Muscle of leg (tissue), 16 donors: ENCODE measurements at places on chromosomes 4 and X.

- no peak for DNase-seq
Measured at GRCh38 chr4:99670409-99671073, 12.9 kb upstream of the C4orf54 start.

- DNase-seq, result peak; percentile 36
Measured at GRCh38 chr4:10006601-10007435, 14.5 kb downstream of the SLC2A9 start.

DNA sequence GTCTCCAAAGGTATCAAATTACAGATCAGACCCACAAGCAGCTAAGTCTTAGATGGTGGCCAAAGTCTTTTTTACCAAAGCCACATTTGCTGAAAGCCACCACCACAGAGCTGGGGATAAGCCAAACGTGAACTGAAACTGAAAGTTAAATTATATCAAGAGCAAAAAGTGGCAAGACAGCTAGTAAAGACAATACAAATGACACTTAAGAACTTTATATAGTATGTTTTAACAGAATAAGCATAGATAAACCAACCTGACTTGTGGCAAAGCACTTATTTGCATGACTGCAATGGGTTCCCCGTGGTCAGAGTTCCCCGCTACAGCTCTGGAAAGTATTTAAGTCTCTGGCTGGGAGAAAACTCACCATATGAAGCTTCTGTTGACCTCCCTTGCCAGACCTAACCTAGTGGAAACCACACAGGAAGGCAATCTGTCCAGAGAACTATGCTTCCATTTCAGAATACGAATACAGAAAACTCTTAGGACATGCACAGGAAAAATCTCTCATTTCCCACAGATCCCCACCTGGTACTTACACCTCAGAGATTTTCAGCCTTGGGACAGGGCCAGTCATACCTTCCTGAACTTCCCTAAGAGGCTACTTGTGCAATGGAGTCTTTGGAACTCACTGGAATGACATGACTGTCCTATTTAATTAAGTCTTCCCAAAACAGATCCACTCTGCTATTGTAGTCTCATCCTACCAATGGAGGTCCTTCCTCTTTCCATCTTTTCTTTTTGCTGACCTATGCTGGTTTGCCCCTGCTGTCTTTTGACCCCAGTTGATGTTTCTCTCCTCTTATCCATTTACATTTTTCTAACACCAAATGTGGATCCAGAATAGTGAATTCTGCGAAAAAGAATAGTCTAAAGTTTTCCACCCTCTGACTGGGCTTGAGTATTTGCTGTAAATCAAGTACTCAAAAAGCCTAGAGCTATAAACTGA is 225.1 kb downstream of the NR3C2 start:
- no peak for DNase-seq

DNA sequence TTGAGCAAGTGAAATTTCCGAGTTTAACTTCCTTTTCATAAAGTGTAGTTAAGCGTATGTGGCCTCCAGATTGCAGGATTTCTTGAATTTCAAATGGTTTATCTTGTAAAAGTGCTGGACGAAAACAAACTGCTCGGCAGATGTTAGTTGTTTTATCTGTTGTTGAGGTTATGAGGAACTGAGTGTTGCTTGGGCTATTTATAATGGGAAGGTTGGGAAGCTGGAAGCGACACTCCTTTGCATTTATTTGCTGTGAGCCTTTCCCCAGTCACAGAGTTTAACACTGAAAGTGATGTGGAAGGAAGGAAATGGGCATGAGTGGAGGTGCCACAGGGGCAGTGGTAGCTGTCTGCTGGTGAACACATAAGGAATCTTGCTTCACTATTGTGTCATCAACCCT is 284.9 kb downstream of the PCDH7 start:
- DNase-seq, result no peak

DNA sequence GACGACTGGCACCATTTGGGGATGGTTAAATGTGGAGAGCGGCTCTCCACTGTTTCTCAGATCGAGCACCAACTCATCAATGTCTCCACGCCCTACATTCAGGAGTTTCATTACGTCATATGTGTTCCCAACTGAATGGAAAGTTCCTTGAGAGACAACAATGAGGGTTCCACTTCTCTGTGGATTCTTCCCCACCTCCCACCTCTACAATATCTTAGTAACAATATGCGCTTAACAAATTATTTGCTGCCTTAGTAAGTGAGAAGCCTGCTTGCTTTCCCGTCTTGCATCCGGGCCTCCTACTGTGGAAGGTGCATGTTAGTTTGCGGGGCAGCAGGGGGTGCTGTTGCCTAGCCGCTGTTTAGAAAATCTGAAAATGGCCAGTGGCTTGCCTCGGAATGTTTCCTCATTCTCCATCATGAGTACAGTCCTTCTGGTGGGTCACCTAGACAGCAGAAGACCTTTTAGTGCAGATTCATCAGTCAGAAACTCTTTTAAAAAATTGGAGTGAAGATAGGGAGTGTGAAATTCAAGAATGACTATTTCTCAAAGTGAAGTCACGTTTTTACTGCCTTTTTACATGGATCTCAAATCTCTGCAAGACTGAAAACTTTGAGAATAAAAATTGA is 55.7 kb downstream of the PHOX2B start:
- DNase-seq, result peak; percentile 35

DNA sequence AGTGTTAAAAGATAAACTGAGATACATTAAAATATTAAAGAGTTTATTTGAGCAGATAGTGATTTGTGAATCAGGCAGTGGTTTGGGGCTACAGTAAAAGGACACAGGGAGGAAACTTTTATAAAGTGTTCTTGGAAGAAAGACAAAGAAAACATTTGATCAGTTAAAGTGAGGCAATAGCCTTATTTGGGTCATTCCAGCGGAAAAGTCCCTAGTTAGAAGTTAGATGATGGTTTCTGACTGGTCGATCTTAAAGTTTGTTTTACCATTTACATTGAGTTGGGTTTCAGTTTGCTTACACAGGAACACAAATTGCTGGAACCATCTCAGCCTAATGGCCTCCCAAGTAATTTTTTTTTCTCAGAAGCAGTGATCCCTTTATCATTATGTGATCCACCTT is 69.7 kb downstream of the PPP1R2C start:
- no peak for DNase-seq

GRCh38 chr4:13922459-13922858 is 294.9 kb upstream of the BOD1L1 start:
- DNase-seq, result no peak

DNA sequence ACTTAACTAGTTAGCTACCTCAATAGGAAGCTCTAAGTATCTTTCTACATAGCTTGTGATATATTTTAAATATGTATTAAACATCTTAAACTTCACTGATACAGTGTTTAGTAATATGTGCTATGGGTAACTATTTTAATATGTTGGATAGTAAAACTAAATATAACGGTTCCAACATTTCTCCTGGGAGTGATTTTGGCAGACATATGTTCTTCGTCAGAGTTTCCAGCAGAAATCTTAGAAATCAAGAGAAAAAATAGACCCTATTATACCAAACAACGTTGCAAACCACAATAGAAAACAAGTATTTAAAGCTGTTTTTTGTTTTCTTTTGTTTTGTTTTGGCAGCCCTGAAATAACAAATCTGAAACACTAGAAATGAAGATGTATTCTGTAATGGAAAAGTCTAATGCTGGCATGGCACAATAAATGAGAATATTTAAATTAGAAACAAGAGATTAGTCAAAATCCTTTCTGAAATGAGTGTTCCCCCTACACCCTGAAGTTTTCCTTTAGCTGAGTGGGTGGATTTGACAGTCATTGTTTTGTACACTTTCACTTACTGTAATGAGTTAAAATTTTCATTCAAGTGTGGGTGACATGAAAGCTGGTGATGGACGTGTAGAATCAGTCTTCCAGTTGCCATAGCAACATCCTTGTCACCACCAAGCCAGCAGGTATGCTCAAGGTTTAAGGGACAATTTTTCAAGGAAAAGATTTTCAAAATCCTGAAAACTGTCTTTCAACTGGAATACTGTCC is 233.5 kb downstream of the SCFD2 start:
- peak; percentile 96 for DNase-seq

DNA sequence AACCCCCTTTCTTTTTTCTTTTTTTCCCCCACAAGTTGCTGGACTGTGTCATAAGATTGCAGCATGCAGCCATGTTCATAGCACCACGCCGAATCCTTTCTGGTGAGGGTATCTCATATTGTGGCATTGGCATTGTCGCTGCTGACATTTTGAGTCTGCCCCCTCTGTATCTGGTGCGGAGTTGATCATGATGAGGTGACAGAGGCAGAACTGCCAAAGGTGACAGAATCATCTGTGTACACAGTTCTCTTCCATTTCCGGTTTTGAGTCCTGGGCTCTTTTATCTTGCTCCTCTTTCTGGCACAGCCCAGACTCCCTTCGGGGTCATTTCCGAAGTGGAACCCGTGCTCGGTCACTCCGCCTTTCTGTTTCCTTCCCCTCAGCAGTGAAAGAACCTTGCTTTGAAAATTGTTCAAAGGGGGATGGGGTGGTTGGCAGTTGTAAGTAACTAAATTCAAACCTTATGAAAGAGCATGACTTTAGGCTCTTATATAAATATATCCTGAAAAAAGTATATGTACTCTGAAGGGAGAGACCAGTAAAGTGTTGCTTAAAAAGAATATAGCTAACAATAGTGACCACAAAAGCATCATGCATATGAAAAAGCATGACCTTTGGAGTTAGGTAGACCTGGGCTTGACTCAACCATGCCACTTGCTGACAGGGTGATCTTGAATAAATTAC is 55.0 kb upstream of the BMP2K start:
- DNase-seq, result peak; percentile 60

DNA sequence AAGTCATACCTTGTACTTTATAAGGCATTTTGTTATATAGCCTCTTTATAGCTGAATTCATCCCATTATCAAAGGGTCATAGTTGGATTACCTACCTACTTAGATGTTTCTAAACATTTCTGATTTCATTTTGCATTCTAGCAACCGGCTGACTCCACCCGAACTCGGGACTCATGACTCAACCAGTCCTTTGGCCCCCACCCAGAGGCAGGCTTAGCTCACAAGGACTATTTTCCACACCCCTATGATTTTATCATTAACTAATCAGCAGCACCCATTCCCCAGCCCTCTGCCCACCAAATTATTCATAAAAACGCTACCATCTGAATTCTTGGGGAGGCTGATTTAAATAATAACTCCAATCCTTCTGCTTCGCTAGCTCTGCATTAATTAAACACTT is 79.9 kb upstream of the EGFL6 start:
- DNase-seq, result no peak

- DNase-seq, result no peak
Measured at GRCh38 chrX:16212024-16212423, 44.7 kb downstream of the MAGEB17 start.

- no peak for DNase-seq
Measured at GRCh38 chrX:1717373-1717772, 102.5 kb downstream of the ASMT start.
